Vagina (tissue), 2 donors: ENCODE measurements at places on chromosomes 12 and 14.

DNA sequence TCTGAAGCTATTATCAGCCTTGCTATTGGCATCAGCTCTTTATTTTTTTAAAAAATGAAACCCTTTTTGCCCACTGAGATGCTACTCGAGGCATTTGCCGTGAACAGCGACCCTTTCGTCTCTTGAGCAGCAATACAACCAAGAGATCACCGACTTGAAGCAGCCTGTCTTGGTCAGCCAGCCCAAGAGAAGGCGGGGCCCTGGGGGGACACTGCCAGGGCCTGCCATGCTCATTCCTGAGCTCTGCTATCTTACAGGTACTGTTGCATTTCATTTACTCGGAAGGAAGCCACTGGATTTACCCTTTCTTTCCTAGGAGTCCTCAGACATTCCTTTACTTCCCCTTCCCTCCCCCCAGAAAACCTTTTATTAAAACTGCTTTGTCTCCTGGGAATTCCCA is 16.7 kb downstream of the PIWIL1 start:
- no peak for DNase-seq

DNA sequence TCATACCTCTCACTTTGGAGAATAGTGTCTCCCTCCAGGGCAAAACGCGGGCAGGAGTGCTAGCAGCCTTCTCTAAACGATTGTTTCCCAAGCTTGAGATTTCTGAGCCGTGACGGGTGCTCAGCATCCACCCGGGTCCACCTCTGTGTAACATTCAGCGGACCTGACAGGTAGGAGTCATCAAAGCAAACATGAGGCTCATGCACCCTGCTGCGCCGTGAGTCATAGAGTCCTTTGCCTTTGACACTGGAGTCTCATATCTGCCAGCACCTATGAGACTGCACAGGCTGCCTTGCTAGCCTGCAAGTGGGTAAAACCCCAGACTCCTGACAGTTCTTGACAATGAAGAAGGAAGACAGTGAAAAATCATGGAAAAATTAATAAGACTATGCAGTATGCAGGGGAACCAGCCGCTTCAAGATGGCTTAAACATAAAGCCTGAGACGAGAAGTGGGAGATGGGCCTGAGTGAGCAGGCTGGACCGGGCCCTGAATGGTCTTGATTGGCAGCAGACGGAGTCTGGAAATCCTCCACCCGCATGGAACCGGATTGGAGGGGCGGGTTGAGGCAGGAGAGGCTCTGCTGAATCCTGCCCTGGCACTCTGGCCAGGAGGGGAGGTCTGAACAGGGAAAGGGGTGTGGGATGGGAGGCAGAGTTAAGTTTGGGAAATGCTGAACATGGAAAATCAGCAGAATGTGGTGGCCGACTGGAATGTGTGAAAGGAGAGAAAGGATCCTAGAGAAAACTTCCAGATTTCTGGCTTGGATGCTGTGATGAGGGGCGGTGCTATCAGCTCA is 54.2 kb downstream of the LGMN start:
- DNase-seq = no peak

GRCh38 chr14:66944872-66945271 is 244.4 kb upstream of the GARIN2 start:
- no peak for DNase-seq

GRCh38 chr12:128365032-128365431 is 98.1 kb downstream of the TMEM132C start:
- DNase-seq = no peak

GRCh38 chr12:108252523-108252922 is 86.6 kb downstream of the CMKLR1 start:
- no peak for DNase-seq

DNA sequence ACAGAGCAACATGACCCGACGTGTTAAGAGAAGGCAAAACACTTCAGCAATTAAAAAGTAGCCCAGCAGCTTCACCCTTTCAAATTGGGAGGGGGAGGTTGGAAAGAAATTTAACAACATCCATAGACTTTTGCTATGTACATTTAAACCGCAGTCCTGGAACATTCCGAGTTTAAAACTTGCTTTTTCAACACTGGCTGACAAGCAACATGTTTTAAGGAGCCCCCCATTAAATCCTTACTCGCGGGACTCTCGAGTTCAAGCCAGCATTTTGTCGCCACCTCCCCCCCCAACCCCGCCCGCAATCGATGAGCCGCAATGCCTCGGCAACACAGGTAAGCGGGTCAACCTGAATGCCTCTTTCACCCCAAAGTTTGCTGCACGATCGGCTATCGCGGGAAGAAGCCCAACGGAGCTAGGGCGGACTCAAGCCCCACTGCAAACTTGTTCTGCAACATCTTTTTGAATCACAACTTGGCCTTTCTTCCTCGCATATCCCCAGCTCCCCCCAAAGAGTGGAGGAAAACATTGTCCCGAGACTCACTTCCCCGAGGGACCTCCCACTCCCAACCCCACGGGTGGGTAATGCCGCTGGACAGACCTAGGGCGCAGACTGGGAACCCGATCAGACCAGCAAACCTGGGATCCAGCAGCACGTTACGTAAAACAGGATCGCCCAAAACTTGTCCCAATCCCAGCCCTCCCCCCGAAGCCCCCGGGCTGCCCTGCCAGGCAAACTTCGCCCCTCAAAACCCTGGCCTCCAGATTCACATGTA is 777 bp downstream of the ZFP36L1 start:
- peak; percentile 88 for DNase-seq

GRCh38 chr14:70707138-70708038 is 65.7 kb downstream of the TTC9 start:
- DNase-seq = no peak

GRCh38 chr14:34256223-34256622 is 205.8 kb downstream of the SPTSSA start:
- DNase-seq = no peak

DNA sequence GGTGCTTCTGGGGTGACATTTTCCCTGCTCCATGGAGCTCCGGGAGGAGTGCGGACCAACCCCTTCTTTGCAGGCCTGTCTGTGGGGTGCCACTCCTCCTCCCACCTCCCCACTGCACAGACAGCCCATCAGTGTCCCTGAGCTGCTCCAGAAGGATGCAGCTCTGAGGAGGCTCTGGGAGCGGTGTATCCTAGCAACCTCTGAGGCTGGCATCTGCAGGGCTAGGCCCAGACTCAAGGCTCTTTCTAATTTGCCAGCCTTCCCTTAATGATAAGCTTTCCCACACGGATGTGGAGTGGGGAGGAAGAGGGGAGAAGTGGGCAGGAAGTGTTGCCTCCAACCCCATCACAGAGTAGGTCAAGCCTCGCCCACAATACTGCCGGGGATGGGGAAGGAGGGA is 59.7 kb downstream of the CALM1 start:
- no peak for DNase-seq

DNA sequence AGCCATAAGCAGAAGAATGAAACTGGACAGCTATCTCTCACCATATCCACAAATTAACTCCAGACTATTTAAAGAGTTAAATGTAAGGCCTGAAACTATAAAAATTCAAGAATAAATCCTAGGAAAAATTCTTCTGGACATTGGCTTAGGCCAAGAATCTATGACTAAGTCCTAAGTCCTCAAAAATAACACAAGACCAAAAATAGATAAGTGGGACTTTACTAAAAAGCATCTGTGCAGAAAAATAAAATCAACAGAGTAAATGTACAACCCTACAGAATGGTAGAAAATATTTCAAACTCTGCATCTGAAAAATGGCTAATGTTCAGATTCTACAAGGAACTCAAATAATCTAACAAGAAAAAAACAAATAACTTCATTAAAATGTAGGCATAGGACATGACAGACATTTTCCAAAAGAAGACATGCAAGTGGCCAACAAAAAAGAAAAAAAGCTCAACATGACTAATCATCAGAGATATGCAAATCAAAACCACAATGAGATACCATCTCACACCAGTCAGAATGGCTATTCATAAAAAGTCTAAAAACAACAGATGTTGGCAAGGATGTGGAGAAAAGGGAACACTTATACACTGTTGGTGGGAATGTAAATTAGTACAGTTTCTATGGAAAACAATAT is 61.0 kb upstream of the PPFIA2 start:
- DNase-seq = no peak

DNA sequence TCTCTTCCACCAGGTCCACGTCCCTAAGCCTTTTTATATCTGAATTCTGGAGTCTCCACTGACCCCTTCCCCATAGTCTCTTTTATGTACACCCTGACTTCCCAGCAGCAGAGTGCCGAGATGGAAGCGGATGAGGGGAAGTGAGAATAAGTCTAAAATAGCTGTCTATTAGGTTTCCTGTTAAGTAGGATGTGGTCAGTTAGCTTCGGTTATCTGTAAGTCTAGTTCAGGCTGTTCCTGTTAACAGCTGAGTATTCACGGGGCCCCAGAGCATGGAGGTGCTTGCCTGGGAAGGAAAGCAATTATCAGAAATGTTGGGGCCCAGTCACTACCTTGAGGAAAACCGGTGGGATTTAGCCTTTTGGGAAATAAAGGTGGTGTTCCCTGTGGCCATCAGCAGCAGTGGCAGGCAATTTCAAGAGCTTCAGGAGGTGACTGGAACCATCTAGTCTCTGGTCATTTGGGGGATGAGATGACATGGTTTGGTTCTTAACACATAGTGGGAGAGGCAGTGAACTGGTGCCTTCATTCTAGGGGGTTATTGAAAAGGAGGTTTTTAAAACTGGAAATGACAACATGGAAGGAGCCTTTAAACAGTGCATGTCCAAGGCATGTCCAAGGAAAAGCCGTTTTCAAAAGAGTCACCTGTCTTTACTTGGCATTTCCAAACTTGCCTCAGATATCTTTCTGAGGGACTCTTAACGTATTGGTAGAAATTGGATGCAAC is 21.8 kb downstream of the CHST11 start:
- no peak for DNase-seq

DNA sequence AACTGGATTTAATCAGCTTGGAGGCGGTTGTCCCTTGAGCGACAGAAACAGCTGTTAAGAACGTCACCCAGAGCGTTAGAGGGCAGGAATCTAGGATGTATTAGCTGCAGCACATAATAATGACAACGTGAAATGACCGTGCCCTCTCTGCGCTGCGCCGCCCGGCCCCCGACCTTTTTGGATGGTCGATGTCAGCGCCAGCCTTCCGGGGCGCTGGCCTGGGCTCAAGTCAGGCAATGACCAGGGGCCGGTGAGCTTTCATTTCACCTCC is 427 bp upstream of the TMEM120B start:
- DNase-seq = no peak
